Smooth muscle cell of the coronary artery (primary cell): ENCODE measurements at places on chromosomes 13 and 19. TPM values are rescaled to one million over a fixed set of nuclear protein-coding genes. Genes with fewer than 3 reads are reported as not detected.

Gene SF3A2
- 15.4 and 32.9 TPM in 2 replicates for total RNA-seq

Gene POSTN
- 24.5 and 1,786 TPM in 2 replicates for total RNA-seq

Gene ZNF525
- 7.0 TPM in 2 replicates for total RNA-seq

Gene C19orf53
- total RNA-seq, result 40.6 and 70.4 TPM in 2 replicates

Gene KLF2
- total RNA-seq, result 0.59 and 6.1 TPM in 2 replicates

Gene FARSA
- 38.4 and 44.9 TPM in 2 replicates for total RNA-seq

Gene ATP4A
- not detected in 2 replicates for total RNA-seq

Gene IZUMO4
- total RNA-seq, result 0.90 and 2.1 TPM in 2 replicates
